Heart left ventricle (tissue), 16 donors: ENCODE measurements at places on chromosomes 4 and X. TPM values are rescaled to one million over a fixed set of nuclear protein-coding genes. Genes with fewer than 3 reads are reported as not detected.

GRCh38 chr4:9764155-9764696, 17.2 kb upstream of the DRD5 start:
- H3K27ac ChIP-seq = no peak overlapping the region
- DNase-seq = no peak
- no peaks in the 10 kb centered on the region for H3K27me3 ChIP-seq
- H3K36me3 ChIP-seq = no peaks in the 10 kb centered on the region
- no peaks in the 10 kb centered on the region for H3K4me1 ChIP-seq
- no peak overlapping the region for H3K4me3 ChIP-seq

The GALNTL6 gene
- not detected for total RNA-seq

The HADH gene
- 382 TPM for total RNA-seq

The TLR2 gene
- 1.2 TPM for total RNA-seq
